ENCODE measurements at places on chromosomes 12 and 14.
A peak's percentile ranks its signal among the peaks of the same experiment; 100 is the strongest.

- no peak for DNase-seq
These were observed 12.9 kb upstream of the TRIM9 start for GRCh38 chr14:51107801-51108200.

DNA sequence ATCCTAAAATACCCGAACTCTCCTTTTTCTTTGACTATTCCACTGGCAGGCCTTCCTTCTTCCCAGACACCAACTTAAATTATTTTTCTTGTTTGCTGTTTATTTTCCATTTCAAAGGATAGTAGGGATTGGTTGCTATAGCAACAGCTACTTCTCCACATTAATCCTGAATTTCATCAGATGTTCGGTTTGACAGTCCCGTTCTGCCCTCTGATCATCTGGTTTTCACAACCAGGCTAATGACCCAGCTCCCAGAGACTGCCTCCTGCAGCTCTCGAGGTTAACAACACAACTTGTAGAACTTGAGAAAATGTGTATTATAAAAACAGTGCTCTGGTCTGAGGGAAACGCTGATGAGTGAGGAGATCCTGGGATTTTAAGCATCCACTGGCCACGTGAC is 45.5 kb downstream of the NUAK1 start:
- no peak for DNase-seq

- DNase-seq: no peak
These were observed 43.9 kb downstream of the BHLHE41 start for GRCh38 chr12:26080911-26081310.

GRCh38 chr12:57042695-57043094 is 7.2 kb downstream of the MYO1A start:
- no peak for DNase-seq

DNA sequence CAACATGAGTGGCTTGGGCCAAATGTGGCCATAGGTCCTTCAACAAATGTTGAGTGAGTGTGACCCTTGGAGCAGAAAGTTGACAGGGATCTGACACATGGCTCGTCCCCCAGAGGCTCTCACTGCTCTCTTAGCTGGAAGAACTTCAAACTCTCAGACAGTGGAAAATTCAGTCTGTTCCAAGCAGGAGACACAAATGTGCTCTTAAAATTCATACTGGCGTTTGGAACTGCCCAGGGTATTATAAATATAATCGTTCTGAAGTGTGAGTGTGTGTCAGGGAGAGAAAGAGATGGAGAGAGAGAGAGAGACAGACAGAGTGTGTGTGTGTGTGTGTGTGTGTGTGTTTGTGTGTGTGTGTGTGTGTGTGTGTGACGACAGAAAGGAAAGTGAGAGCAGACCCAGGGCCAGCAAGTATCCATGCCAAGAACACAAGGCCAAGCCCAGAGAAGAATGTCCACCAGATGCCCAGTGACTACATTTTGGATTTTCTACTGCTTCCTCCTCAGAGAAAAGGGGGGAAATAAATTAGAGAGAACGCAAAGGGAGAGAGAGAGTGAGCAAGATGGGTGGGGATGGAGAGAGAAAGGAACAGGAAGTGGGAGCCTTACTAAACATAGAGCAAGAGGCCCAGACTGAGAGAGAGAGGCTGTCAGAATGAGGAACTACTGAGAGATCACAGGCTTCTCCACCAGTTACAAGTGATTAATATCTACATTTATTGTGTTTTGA is 193.6 kb upstream of the NUDT4 start:
- DNase-seq: no peak

- no peak for DNase-seq
These were observed 183.3 kb upstream of the LMO3 start for GRCh38 chr12:16789204-16789790.

DNA sequence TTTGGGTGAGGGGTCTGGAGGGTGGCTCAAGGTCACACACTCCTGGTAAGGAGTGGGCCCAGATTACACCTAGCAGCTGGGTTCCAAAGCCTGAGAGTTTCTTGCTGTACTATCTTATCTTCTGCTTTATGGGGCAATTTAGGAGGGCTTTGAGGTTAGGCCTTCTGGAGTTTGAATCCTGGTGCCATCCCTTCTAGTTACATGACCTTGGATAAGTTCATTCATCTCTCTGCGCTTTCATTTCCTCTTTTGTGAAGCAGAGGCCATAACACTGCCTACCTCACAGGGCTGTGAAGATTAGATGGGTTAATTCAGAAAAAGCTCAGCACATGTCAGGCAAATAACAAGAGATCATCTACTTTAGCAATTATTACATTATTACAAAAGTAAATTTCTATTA is 7.4 kb upstream of the KRT77 start:
- DNase-seq: no peak

GRCh38 chr12:6360578-6361490 is 14.5 kb downstream of the SCNN1A start:
- DNase-seq: peak; percentile 12

DNA sequence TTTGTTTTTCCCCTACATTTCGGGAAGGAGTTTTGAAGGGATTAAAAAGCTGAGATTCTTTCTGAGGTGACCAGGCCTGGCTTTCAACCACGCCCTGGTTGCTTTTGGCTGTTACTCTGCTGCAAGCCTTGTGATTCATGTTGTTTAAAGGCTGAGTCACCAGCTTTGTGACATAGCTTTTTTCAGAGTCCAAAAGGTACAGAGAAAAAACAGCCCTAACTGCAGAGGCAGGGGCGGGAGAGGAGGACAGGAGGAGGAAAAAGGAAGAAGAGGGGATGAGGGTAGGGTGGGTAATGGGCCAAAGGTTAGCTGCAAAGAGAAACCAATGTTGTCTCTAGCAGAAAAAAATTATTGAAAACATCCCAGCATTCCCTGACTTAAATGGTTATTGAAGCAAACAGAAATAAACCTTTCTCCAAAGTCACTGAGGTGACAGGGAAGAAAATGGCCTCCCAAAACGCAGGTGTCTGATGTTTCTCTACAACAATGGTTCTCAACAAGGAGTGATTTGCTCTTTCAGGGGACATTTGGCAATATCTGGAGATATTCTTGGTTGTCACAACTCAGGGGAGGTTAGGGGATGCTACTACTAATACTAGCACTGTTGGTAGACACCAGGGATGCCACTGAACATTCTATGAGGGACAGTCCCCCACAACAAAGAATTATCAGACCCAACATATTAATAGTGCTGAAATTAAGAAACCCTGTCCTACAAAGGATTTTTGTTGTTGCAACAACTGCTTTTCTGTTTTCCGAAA is 2.1 kb upstream of the UBC start:
- DNase-seq: no peak

DNA sequence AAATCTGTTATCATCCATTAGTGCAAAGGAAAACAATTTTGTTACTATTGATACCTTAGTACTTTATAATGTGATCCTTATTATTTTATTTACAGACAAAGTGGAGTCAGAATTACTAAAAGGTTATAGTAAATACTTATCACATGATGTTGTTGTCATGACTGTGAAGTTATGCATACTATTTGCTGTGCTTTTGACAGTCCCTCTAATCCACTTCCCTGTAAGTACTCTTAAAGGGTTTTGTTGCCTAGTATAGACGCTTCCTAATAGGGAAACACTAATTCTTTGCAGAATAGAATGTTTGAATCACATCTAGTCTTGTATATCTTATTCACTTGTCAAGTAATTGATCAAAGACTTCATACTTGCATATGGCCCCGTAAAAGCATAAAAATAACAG is 69.4 kb downstream of the SLC38A6 start:
- no peak for DNase-seq

DNA sequence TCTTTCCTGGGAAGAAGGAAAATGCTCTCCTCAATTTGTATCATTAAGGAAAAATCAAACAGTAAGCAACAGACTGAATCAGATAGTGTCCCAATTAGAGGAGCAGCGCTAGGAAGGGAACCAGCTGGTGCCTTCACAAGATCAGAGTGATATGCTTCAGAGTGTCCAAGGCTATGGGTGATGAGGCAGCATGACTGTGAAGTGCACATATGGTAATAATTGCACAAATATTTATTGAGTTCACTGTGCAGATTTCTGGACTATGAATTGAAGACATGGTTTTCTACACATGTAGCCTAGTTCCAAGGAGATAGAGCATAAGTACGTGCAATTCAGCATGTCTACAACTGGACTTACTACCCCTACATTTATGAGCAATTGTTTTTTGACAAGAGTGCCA is 78.8 kb upstream of the EVL start:
- DNase-seq: no peak

DNA sequence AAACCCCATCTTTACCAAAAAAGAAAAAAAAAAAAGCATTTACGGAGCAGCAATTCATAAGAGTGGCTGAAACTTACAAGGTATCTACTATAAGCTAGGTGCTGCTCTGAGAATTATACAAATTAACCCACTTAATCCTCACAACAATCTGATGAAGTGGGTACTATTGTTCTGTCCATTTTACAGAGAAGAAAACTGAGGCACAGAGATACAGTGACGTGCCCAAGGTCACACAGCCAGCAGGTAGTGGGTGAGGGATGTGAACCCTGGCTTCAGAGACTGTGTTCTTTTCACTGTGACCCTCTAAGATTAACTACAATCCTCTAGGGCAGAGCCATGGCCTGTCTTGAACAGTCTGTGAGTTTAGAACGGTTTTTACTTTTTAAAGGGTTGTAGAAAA is 3.3 kb downstream of the DDX54 start:
- DNase-seq: no peak

DNA sequence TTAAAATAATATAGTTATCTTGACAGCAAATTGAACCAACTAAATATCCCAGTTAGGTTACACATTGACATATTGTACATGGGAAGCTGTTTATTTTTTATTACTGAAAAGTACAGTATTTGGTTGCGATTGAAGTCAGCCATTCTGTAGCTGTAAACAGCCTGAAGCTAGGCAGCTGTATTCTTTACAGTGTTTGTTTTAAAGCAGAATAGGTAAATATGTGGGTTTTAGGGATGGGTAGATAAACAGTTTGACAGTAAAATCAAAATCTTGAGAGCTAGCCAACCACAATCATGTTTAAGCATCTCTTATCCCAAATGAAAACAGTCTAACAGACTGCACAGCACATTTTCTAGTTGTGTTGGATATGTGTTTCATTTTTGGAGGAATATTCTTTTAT is 45.7 kb downstream of the TTC6 start:
- no peak for DNase-seq

- no peak for DNase-seq
These were observed 96.7 kb downstream of the RFLNA start for GRCh38 chr12:124391340-124392261.

- DNase-seq: no peak
These were observed 271.6 kb upstream of the ATP2B1 start for GRCh38 chr12:89980236-89980635.

- no peak for DNase-seq
These were observed 462 bp downstream of the SRP54 start for GRCh38 chr14:34983148-34983760.

DNA sequence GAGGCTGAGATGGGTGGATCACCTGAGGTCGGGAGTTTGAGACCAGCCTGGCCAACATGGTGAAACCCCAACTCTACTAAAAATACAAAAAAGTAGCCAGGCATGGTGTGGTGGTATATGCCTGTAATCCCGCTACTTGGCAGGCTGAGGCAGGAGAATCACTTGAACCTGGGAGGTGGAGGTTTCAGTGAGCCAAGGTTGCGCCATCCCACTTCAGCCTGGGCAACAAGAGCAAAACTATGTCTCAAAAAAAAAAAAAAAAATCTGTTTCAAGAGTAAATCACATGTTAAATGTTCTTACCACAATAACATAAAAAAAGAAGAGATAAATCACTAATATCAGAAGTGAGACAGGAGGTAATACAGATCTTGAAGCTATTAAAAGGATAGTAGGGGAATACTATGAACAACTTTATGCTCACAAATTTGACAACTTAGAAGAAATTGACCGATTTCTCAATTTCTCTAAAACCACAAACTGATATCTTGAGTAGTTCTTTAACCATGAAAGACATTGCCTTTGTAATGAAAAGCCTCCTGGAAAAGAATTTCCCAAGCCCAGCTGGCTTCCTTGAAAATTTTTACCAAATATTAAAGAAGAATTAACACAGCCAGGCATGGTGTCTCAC is 37.7 kb downstream of the TAOK3 start:
- DNase-seq: no peak

Data from NCI-H187 (cell line).